PC-9 (cell line): ENCODE measurements at places on chromosomes 11 and 22. TPM values are rescaled to one million over a fixed set of nuclear protein-coding genes. Genes with fewer than 3 reads are reported as not detected.

DNA sequence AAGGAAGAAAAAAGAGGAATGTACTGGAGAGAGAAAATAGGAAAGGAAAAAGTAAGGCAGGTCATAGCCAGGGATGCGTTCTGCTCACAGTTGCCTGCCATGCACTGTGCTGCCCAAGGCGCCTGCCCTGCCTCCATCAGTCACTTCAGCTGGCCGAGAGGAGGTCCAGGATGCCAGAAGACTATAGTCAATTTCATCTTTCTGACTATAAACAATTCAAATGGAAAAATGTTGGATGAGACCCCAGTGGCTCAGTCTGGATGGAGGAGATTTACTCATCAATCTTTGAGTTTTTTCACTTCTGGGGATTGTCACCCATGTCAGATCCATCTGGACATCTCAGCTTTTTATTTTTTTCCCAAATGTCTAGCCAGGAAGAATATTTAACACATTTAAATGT lies 36.7 kb upstream of the CLMP start:
- DNase-seq = no peak

OR4B1 gene
- total RNA-seq = not detected in 2 replicates

- DNase-seq = no peak
These were observed 6.8 kb downstream of the CAPN1 start for GRCh38 chr11:65188486-65188885.

- no peak for DNase-seq
These were observed 49.9 kb upstream of the LMO1 start for GRCh38 chr11:8313504-8314090.

CCDC88B gene
- total RNA-seq = 9.6 and 15.1 TPM in 2 replicates

CCS gene
- total RNA-seq = 47.2 and 61.0 TPM in 2 replicates

ADAMTS15 gene
- 1.8 and 2.2 TPM in 2 replicates for total RNA-seq

DNA sequence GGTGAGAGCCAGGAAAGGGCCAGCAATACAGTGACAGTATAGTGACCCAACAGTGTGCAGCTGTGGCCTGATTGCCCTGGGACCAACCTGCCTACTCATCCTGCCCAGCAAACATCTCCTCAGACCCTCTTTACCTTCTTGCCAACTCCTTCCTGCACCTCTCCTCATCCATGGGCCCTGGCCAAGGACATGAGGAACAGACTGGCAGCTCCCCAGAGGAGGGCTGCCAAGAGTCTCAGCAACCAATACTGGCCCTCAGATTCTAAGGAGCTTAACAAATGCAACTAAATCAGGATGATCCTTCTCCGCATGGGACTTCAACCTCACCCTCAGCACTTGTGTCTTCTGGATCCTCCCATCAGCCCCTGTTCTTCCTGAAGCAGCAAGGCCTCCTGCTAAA lies 77.0 kb downstream of the RPL27A start:
- DNase-seq = no peak

DNA sequence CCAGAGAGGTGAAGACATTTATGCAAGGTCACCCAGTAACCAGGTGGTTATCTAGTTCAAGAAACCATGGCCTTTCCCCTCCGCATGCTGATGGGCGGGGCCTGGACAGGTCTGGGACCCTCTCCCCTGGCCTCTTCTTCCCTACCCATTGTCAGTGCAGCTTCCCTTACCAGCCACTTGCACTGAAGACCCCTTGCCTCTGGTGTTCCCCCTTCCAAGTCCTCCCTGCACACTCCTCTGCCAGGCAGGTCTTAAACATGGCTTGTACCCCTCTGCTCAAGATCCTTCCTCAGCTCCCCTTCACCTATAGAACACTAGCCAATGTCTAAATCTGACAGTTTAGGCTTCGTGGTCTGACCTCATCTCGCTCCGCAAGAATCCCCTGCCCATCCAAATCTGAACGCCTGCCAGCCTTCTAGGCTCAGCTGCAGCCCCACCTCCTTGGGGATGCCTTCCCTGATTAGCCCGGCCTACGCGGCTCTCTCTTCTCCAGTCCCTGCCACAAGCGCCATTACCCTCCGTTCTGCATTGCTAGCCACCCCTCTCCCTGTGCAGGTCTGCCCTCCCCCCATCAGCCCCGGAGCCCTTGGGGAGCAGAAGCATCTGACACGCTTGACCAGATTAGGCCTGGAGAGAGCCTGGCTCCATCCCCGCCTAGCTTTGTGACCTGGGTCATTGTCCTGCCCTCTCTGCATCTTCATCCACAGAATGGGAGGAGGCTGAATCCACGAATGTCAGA lies 213.8 kb downstream of the DSCAML1 start:
- DNase-seq = no peak

DNA sequence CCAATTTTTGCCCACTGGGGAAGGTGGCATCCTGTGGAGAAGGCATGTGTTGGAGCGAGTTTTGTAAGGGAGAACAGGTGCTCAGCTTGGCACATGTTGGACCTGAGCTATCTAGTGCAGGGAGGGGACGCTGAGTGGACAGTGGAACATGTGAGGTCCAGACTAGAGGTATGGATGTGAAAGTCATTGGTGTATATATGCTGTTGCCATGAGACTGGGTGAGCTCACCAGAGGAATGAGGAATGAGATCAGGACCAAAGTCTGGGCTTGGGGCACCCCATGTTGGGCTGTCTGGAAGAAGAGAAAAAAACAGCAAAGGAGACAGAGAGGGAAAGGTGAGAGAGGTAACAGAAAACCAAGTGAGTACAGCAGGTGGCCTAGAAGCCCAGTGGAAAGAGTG lies 12.3 kb upstream of the SYT7 start:
- DNase-seq = no peak

DNA sequence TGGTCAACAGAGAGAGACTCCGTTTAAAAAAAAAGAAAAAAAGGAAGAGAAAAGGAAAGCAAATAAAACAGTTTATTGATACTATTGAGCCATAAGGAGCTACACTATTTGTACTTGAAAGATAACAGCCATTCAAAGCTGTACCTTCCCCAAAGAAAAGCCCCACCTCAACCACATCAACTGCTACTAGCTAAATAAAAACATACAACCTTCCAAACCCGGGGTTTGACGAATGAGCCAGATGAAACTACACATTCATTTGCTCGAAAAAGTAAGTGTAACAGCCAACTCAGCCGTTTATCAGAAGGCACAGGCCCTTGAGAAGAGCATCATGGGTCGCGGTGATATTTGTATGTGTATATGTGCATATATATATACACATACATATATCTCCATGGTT lies 78.4 kb downstream of the SIK3 start:
- DNase-seq = no peak

CCDC188 gene
- not detected in 2 replicates for total RNA-seq

GRCh38 chr11:1228101-1228821 lies 5.4 kb downstream of the MUC5B start:
- DNase-seq = no peak

MMP12 gene
- not detected in 2 replicates for total RNA-seq

DNA sequence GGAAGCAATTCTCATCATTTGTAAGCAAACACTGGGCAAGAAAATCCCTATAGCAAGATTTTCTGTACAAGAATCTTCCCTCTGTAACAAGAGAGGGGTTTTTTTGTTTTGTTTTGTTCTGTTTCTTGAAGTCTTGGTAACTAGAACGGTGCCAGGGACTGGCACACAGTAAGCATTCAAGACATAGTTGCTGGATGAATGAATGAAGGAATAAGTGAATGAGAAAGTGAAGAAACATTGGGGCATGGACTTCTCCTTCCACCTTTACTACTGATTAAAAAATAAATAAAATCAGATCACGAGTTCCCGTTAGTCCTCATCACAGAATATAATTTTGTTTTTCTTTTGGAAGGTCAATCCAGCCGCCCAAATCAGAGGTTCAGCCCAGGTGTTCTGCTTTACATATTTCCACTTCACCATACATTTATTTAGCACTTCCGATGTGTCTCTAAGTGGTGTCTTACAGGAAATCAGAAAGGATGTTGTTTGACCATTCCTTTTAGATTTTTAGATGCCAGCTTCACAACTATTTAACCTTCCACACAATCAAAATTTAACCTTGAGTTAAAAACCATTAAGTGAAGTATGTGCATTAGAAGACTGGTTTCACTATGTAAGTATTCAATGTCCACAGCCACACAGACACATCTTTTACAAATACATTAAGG lies 281.2 kb downstream of the CADM1 start:
- no peak for DNase-seq

GRCh38 chr11:12238420-12238819 lies 128.0 kb downstream of the MICAL2 start:
- no peak for DNase-seq

- DNase-seq = peak; percentile 61
These were observed 82.3 kb downstream of the RCN1 start for GRCh38 chr11:32172848-32173834.

DNA sequence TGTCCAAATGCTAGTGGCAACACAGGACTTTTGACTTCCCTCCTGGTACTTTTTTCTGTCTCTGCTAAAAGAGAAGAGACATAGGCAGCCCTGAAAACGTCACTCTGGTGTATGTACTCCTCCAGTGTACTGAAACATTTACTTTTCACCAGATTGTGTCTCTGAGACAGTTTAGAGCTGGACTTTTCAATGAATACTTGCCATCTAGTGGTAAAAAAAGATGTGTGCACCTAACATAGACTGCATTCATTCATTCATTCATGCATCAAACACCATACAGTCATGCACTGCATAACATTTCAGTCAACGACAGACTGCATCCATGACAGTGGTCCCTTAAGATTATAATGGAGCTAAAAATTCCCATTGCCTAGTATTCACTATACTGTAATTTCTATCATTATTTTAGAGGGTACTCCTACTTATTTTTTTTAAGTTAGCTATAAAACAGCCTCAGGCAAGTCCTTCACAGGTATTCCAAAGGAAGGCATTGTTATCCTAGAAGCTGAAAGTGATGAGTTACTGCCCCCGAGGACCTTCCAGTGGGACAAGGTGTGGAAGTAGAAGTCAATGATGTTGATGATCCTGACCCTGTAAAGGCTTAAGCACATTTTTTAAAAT lies 186.2 kb downstream of the SPON1 start:
- no peak for DNase-seq

PHLDA2 gene
- 10.7 and 14.1 TPM in 2 replicates for total RNA-seq

DNA sequence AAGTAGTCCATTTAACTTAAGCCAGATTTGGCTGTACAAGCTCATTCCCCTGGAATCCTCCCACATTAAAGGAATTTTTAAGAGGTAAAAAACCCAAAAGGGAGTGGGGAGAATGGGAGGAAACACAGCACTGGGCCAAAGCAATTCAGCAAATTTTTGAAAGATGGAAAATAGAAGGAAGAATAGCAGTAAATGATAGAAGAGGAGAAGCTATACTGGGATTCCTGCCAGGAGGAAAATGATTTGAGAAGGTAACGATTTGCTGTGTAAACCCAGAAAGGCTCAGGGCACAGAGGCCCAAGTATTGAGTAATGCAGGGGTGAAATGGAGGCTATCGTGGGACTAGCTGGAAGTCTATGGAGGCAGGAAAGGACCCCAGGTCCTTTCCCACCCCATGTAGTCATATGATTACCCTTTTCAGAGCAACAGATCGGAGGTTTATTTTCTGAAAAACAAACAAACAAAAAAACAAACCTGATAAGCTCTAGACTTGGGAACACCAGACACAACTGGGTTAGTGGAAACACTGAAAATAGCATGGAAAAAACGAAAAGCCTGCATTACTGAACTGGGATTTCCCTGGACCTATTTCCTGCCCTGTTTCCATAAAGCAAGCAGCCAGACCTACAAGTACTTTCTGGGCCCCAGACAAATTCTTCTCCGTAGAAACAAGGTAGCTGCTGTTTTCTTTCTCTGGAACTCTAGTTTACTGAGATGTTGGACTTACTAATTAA lies 140.0 kb downstream of the SWAP70 start:
- DNase-seq = no peak

SYT7 gene
- 4.0 and 8.9 TPM in 2 replicates for total RNA-seq

GRCh38 chr11:57639321-57640067 lies 10.2 kb downstream of the YPEL4 start:
- DNase-seq = peak; percentile 43

DNA sequence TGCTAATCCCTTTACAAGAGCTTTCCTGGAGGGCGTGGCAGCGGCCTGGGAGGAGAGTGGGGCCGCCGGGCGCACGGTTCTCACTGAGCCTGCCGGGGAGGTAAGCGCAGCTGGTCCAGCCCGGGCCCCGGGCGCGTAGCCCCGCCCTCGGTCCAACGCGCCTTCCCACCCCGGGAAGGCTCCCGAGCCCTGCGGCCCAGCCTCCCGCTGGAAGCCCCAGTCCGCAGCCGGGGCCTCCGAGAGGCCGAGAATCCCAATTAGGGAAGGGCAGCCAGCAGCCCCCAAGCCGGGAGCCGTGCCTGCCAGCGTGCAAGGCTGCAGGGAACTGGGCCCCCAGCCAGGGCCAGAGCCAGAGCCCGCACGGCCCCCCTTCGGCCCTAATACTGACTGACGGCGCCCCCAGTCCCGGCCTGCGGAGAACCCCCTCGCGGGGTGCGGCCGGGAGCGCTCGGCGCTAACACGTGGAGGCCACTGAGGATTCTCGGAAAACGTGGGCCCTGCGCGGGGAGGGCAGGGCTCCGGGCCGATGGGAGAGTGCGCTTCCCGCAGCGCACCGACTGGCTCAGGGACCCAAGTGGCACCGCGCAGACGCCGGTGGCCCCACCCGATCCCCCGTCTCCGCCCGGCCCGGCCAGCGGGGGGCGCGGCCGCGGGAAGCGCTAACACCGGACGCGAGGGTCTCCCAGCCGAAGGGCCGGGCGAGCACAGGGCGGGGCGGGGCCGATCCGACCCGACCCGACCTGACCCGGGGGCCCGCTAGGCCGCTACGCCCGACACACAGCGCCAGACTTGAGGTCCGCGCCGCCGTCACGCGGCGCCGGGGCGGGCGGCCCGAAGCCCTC lies 5.7 kb downstream of the ZFTA start:
- no peak for DNase-seq
